ENCODE measurements at places on chromosomes 6 and 20.

DNA sequence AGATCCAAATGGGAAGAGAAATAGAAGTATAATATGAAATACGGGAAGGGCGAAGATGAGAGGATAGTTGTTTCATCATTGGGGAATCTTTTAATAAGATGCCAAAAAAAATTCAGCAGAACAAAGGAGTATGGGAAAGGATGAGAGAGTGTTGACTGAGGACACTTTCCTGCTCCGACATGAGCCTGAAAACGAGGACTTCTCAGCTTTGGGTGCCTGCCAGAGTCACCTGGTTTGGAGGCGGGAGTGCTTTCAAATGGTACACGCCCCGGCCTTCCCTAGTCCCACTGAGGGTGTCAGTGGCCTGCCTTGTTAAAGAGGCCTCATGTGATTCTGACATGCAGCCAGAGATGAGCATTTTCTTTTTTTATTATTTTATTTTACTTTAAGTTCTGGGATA lies 250.9 kb downstream of the ANKRD60 start:
- no peak for DNase-seq

GRCh38 chr6:84967965-84968364 lies 203.6 kb upstream of the TBX18 start:
- no peak for DNase-seq

DNA sequence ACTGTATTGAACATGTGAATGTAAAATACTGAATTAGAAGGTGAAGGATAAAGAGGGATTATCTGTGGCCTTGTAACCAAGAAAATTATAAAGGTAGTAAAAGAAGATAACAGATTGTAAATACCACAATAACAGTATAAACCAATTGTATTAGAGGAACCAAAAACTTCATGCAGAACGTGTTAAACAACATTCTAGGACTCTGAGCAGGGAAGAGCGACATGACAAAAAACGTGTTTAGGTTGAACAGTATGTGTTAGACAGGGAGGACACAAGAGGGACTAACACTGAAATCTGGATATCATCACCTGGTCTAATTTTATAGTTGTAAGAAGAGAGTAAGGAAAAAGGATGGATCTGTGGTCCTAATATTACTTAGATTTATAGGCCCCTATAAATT lies 259.0 kb upstream of the RUNX2 start:
- no peak for DNase-seq

GRCh38 chr6:108156938-108157233 lies 8.9 kb upstream of the NR2E1 start:
- DNase-seq: no peak

DNA sequence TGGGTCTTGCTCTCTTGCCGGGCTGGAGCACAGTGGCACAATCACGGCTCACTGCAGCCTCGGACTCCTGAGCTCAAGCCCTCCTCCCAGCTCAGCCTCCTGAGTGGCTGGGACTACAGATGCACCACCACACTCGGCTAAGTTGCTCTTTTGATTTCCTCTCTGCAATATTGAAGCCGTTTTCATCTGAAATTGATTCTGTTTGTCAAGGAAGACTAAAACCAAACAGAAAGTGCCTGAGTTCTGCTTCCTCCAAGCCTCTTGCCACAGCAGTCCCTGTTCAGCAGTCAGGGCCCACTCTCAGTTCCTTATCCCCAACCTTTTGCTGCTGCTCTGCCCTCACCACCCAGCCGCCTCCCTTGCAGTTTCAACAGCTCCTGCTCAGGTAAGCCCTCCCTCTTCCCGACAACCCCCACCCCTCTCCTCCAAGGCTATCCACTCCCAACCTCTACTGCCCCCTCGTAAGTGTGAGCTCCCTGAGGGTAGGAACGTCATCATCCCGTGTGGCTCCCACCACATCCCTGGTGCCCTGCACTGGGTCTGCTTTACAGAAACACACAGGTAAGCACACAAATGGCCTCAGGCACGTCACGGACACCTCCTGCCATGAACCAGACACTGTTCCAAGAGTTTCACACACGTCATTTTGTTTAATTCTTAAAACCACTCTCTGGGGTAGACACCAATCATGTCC lies 70.7 kb upstream of the TAB2 start:
- no peak for DNase-seq

GRCh38 chr6:166591961-166592520 lies 5.6 kb upstream of the RAMACL start:
- no peak for DNase-seq

GRCh38 chr6:15874821-15875220 lies 212.0 kb upstream of the DTNBP1 start:
- no peak for DNase-seq

- no peak for DNase-seq
Observed at GRCh38 chr6:160085226-160085625, 36.4 kb upstream of the SLC22A1 start.

- no peak for DNase-seq
Observed at GRCh38 chr6:159916752-159917151, 26.0 kb downstream of the MAS1 start.

DNA sequence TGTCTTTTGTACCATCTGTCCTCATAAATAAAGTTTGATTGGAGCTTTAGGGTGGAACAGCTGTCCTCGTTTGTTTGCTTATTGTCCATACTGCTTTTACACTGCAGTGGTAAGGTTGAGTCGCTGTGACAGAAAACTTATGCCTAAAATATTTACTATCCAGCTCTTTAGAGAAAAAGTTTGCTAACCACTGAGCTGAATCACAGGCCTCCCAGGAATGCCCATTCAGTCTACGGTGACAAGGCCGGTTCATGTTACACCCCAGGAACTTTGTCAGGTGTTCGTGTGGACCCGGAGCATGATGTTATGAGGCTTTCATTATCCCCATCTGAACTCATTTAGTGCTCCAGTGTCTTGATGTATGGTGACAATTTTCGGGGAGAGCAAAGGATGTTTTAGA lies 401.1 kb downstream of the SAMD5 start:
- DNase-seq: no peak

GRCh38 chr6:164164876-164165275 lies 750.4 kb downstream of the QKI start:
- DNase-seq: no peak

- peak; percentile 67 for DNase-seq
Observed at GRCh38 chr20:56630086-56630493, 984 bp downstream of the TFAP2C start.

- DNase-seq: no peak
Observed at GRCh38 chr20:52864916-52865605, 107.1 kb upstream of the TSHZ2 start.

DNA sequence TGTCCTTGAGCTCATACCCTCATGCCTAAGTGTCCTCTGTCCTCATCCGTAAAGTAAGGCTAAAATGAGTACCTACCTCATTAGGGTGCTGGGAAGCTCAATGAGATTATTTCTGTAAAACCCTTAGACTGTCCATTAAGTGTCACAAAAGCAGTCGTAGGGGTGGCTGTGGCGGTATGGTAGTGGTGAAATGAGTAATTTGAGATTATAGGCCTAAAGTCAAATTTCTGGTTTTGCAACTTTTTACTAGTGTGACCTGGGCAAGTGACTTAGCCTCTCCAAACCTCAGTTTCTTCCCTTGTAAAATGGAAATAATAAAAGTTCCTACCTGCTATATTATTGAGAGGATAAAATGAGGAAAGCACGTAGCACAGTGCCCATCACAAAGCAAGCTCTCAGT lies 148.2 kb upstream of the AKAP12 start:
- no peak for DNase-seq

DNA sequence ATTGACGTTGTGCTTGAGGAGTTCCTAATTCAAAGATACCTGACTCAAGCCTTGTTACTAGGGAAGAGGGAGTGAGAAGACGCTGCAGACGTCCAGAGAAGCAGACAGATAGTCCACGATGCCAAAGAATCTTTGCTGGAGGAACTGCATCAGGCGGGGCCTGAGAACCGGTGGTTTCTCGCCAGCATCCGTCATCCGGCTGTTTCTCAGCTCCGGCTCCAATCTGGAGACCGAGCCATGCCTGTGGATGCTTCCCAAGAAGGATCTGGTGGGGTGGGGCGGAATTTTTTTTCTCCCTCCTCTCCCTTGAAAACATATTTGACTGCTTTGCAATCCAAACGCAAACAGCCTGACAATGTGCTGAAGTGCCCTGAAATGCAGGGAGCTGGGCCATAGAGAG lies 125.8 kb upstream of the SRSF6 start:
- DNase-seq: no peak

DNA sequence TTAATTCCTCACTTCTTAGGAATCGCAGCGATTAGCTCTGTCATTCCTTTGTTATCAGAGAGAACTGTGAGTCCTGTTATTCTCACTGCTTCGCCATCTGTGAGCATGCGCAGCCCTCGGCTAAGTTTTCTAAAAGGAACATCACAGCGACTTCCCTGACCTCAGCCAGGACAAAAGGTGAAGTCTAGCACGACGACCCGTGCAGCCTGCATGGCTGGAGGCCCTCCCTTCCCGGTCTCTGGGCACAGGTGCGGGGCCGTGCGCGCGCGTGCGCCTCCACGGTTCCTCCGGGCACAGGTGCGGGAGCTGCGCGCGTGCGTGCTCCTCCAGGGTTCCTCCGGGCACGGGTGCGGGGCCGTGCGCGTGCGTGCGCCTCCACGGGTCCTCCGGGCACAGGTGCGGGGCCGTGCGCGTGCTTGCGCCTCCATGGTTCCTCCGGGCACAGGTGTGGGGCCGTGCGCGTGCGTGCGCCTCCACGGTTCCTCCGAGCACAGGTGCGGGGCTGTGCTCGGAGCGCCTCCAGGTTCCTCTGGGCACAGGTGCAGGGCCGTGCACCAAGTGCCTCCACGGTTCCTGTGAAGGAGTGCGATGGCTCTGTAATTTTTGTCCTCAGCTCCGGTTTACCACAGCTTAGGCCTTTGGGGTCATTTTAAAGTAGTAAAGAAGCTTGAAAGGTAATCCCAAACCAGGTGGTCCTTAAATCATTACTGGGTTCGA lies 212.3 kb downstream of the ERMARD start:
- no peak for DNase-seq

DNA sequence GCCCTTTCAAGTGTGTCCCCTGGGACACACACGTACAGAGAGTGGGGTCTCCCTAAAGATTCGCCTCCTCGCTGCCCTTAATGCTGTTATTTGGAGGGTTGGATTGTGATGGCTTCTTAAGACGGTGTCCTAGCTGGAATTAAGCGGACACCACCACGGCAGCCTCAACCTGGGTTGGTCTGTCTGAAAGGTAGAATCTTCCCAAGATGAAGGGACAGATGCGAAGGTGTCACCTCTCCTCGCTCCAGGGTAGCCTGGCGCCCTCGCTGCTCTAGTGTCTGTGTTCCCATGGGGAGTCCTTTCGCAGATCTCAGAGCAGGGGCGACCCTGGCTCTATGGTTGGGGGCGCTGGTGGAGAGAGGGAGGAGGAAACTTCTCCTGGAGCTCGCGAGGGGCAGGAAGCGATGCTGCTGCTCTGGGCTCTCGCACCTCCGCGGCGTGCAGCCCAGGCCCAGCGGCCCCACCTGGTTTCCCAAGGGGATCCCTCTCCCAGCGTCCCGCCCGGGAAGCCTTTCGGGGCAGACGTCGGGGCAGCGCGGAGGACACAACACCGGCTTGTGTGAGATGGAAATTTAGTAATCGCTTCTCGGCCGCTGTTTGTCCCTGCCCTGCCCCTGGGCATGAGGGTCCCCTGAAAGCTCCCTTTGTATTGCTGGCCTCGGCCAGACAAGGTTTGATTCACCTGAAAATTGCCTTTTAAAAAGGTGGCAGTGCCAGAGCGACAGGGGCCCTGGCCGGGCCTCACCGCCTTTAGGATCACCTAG lies 1.7 kb downstream of the RSPO3 start:
- DNase-seq: no peak

DNA sequence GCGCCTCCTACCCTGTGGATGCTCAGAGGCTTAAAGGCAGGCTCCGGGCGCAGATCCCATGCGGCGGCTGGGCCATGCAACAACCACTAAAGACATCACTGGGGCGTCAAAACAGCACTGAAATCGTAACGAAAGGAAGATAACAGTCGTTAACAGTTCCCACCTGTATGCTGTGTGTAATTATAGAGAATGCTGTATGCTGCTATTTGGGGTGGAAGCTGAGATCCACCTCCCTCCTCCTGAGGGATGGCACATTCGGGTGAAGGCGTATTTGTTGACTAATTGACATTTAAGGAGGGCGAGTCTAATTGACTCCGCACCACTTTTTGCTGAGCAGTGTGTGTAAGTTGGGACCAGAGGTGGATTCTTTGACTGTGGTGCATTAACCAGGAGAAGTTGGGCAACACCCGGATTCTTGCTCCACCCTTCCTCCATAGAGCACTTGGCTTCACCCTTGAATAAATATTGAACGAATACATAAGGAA lies 687 bp downstream of the SLC35A1 start:
- peak; percentile 4 for DNase-seq

GRCh38 chr6:107246972-107247615 lies 131.8 kb upstream of the BEND3 start:
- no peak for DNase-seq

GRCh38 chr6:156425359-156426020 lies 351.7 kb upstream of the ARID1B start:
- no peak for DNase-seq

- DNase-seq: no peak
Observed at GRCh38 chr6:162068340-162068739, 659.2 kb downstream of the PRKN start.

DNA sequence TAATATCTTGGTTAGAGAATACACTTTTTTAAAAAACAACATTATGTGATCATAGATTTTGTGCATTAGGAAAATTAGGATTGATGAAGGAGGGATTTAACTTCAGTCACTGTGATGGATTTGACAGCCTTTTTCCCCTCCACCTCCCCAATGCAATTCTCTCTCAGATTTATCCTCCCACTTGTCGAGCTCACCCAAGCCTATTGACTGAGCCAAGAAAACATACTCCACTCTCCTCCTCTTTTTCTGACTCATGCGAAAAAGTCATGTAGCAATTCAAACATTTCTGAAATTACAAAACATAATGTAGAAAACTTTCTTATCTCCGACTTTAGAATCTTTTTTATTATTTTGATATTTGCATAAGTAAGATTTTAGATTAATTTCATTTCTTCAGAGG lies 24.1 kb downstream of the KLHL32 start:
- no peak for DNase-seq

GRCh38 chr6:161658211-161658610 lies 384.4 kb upstream of the AGPAT4 start:
- no peak for DNase-seq

GRCh38 chr20:3158968-3159431 lies 665 bp downstream of the FASTKD5 start:
- DNase-seq: no peak

DNA sequence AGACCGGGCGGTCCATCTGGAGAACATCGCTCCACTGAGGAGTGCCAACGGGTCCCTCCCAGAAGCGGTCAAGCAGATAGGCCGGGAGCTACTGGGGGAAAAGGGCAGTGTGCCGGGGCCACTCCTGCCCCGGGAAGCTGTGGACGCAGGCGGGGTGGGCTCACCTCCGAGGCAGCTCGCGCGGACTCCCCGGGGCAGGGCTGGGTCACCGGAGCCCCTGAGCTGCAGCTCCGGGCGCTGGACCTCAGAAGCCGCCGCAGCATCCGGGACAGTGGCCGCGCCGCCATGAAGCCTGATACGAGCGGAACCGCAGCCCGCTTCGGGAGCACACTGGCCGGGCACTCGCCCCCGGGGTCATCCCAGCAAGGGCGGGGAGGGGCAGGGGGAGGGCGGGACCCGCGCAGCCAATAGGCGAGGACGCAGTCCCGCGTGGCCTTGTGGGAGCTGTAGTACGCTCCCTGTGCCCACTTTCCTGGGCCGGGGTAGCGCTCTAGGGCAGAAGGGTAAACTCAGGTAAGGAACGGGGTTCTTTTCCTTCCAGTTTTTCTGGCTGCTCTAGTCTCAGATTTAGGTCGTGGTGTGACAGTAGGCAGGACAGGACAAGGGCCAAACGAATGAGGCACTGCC lies at the start of gene MOCS1:
MOCS1 (minus strand) TSS at position 332 of the 627 bp plus-strand sequence; CDS start at position 287, 45 bp downstream.
- peak; percentile 24 for DNase-seq
